Stimulated activated CD8-positive, alpha-beta memory T cell treated with anti-CD3 and anti-CD28 coated beads, Interleukin-4, amount 100 ng/mL, for 24 hours (primary cell): ENCODE measurements at places on chromosomes 1 and 21.

GRCh38 chr1:37726751-37727585, 34.7 kb downstream of the CDCA8 start:
- no peak for DNase-seq

- peak; percentile 62 for DNase-seq
These were observed at the start of gene HECTD3 for GRCh38 chr1:45010855-45011811. TSS of gene HECTD3 (minus strand) at chr1:45011324. CDS start at chr1:45011257, 67 bp downstream.

- no peak for DNase-seq
These were observed 165.0 kb upstream of the EDN2 start for GRCh38 chr1:41649396-41650027.

DNA sequence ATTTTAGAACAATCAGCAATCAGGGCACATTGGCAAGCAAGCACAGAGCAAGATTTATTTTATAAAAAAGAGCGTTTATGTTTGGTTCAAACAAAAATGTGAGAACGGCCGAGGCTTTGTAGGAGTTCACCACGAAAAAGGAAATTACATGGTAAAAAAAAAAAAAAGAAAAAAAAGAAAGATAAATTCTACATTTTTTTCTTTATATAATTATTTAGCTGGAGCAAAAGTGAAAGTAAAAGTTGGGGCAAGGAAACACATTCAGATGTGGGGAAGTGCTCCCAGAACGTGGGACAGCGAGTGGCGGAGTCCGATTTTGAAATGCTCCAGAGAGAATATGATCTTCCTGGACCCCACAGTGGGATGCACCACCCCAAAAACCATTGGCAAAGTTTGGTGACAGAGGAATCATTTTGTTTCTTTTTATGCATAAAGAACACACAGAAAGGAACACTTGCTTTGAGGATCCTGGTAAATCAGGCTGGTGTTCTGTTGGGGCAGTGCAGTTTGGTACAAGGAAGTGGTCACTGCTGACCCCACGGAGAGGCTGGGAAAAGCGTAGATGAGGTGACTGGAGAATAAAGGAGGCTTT, 16.3 kb upstream of the ATP5PO start:
- DNase-seq, result no peak

DNA sequence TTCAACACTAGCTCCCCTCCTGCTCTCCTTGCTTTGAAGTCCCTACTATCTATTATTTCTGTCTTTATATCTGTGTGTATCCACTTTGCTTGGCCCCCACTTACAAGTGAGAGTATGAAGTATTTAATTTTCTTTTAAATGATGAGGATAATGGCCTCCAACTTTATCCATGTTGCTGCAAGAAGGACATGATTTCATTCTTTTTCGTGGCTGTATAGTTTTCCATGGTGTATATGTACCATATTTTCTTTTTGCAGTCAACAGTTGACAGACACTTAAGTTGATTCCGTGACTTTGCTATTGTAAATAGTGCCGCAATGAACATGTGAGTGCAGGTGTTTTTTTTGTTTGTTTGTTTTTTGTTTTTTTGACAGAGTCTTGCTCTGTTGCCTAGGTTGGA, 365.6 kb downstream of the ZP4 start:
- DNase-seq, result no peak

DNA sequence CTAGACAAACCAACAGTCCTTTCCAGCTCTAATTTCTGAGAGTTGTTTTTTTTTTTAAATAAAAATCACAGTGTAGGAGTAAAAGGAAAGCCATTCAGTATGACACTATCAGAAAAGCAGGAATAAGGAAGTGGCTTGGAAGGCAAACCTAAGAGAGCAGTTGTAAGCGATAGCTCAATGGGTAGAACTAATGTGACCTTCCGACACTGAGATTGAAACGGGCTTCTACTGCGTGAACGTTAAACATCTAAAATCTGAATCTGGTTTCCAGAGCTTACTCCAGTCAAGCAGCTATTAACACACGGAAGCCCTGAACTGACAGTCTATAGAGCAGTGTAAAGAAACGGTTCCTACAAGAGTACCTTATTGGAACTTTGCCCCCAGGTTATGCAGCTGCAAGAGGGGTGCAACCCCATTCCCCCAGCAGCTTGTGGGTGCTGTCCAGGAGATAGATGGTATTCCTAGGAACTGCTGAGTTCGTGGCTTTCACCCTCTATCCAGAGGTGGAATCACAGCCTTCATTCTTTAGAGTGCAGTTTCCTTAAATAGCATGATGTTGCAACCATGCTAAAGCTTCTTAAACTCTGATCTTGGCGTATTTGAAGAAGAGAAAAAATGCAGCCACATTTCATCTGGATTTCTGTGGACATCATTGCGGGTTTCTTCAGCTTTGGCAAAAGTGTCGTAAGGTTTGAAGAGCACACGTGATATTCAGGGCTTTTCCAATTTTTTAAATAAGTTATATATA, 3.3 kb upstream of the IRF2BP2 start:
- no peak for DNase-seq

- no peak for DNase-seq
These were observed 87.7 kb downstream of the MAN1C1 start for GRCh38 chr1:25704267-25704691.

DNA sequence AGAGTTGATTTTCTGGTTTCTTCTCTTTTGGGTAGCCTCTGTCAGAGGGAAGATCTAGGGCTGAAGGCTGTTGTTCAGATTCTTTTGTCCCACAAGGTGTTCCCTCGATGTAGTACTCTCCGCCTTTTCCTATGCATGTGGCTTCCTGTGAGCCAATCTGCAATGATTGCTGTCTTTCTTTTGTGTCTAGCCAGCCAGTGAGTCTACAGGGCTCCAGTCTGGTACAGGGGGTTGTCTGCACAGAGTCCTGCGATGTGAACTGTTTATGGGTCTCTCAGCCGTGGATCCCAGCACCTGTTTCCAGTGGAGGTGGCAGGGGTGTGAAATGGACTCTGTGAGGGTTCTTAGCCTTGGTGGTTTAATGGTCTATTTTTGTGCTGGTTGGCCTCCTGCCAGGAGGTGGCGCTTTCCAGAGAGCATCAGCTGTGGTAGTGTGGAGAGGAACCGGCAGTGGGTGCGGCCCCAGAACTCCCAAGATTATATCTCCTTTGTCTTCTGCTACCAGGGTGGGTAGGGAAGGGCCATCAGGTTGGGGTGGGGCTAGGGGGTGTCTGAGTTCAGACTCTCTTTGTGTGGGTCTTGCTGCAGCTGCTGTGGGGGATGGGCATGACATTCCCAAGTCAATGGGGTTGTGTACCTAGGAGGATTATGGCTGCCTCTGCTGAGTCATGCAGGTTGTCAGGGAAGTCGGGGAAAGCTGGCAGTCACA, 81.3 kb upstream of the C21orf91 start:
- DNase-seq, result no peak

DNA sequence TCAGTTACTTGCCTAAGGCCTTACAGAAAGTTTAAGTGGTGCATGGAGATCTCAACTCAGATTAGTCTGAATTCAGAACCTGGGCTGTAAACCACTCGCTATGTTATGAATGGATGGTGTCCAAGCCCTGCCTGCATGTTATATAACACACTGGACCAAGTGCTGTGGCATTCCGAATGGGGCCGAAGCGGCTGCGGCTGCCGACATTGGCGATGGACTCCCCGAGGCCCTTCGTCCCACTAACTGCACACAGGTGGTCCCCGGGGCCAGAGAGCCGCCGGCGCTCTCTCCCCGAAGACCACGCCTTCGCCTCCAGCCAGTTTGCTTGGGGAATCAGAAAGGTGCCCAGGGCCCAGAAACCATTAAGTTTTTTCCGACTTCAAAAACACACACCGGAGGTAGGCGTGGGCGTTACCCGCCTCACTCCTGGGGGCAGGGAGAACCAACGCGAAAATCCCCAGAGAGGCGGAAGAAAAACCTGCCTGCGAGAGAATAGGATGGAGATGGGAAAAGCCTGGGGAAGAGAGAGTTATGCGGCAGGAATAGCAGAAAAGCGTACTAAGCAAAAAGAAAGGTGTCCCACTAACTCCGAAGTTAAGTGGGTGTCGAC, 579 bp upstream of the TENT5C start:
- no peak for DNase-seq

DNA sequence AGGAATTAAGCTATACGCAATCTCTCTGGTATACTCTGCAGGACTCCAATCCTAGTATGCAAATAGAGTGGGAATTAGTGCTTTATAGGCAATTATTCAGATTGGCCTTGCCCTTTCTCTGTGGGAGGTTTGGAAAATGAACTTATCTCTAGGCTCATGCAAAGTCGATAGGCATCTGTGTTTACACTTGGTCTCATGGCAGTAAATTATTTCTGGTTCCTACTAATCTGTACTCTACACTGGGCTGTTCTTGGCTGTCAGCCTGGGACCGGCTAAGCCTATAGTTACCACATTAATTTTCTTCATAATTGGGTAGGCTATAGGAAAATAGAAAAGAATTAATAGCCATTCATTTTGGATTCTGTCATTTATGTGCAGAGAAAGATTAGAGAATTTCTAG, 544.6 kb downstream of the AMY1C start:
- no peak for DNase-seq

DNA sequence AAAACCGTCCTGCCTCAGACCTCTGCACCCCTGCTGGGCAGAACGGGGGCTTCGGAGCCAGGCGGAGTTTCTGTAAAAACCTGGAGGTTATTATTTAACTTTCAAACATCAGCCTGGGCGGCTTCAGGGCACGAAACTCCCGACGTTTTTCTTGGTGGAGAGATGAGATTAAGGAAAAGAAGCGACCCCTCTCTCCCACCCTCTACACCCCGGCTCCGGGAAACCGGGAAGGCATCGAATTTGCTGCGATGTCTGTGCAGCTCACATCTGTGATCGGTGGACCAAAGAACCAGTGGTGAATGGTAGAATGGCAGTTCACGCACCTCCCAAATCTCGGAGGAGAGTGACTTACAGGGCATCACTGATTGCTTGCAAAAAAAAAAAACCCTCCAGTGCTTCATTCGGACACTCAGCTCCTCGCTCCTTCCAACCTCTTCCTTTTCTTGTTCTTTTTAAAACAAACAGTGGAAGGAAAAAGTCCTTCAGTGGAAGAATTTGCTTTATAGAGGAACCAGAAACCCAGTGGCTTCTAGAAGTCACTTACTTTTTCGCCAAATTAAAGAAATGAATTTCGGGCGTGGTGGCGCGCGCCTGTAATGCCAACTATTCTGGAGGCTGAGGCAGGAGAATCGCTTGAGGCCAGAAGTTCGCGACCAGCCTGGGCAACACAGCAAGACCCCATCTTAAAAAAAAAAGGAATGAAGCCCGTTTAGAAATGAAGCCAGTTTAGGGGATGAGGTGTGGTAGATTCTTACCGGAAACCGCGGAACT, 884 bp downstream of the PHACTR4 start:
- DNase-seq, result peak; percentile 2

GRCh38 chr1:12124693-12125421, 41.9 kb upstream of the TNFRSF1B start:
- peak; percentile 67 for DNase-seq

DNA sequence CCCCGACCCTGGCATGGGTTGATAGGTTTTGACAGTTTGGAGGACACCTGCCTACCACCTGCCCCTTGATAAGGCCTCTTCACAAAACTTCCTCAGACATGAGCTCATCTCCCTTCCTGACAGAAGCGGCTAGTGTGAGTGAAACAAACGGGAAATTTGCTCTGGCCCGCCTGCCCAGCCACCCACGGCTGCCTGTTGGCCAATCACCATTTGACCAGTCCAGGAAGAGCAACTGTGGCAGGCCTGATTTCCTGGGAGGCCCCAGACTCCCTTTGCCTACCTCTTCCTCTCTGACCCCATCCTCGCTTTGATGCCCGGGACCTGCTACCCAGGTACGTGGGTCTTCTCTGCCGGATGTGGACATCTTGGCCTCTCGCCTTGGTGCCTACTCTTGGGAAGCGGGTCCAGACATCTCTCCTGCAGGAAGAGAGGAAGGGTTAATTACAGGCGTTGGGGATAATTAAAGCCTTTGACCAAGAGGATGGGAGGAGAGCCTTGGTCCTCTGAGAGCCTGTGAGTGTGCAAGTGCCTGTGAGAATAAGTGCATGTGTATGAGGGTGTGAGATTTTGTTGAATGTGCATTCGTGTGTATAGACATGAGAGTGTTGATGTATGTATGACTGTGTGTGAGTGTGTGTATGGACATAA, 1.1 kb upstream of the EPHA2 start:
- no peak for DNase-seq

DNA sequence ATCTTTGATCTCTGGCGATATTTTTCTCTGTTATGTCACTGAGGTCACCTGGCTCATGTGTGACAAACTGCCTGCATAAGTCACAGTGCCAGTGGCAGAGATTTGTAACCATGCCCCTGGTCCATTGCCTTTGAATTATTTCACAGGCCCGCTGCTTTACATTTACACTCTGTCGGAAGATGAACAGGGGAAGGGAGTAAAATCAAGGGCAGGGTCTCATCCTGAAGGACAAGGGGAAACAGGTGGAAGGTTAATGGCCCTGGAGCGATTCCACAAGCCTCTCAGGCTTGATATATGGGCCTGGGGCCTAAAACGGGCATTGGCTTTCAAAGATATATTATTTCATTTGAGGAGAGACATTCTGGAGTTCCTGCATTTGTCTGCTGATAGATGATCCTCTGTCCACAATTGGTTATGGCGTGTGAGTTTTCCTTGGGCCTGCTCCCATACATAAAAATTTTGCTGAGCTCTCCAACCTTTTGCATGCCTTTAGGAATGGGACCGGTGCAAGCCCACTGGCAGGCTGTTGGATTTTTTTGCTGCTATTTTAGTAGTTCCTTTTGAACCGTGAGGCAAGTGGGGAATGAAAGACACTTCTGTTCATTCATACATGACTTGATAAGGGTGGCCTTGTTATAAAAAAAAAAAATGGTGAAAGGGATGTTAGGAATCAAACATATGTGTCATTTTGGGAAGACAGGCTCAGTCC, 51.9 kb downstream of the NR5A2 start:
- no peak for DNase-seq

DNA sequence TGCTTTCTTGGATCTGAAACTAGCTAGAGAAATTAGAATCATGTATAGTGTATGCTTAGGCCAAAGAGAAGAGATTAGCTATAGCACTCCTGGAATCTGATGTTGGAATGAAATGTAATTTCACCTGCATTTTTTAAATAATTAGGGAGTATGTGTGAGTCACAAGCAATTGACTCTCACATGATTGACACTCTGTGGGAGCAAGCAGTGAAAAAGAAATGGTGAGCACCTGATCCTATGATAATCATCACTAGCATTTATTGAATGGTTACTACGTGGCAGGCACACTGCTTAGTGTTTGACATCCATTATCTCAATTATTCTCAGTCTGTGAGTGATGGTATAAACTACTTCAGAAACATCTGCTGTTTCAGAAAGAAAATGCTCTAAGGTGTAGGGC, 176.6 kb downstream of the NRIP1 start:
- no peak for DNase-seq

DNA sequence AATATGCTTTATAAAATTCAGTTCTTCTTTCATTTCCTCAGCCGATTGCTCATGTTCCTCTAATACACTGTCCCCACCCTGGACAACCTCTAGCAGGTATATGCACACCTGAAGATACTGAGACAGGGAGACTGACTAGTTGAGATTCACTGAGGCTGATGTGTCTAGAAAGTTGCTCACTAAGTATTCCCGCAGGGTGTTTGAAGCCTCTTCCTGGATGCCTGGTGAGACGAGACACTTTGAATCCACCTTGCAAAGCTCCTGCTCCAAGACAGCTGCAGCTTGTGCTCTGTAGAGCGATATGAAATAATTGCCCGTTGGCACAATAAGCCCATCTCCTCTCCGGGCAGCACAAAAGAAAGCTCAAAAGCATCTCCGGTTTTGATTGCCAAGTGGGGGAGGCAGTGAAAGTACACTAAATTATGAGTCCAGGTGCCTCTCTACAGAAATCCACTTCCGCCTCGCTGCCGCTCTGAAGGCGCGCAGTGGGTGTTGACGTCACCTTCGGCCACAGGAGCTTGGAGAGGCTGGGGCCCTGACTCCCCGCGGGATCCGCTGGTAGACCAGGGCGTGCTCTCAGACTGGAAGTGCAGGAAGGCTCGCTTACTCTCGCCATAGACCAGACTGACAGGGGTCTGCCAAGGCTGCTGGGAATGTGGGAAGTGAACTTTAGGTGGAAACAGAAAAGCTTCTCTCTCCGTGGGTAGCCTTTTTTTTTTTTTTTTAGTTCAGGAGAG, 46.3 kb downstream of the GPA33 start:
- DNase-seq, result peak; percentile 51
